ENCODE measurements at places on chromosomes 1 and 21.

DNA sequence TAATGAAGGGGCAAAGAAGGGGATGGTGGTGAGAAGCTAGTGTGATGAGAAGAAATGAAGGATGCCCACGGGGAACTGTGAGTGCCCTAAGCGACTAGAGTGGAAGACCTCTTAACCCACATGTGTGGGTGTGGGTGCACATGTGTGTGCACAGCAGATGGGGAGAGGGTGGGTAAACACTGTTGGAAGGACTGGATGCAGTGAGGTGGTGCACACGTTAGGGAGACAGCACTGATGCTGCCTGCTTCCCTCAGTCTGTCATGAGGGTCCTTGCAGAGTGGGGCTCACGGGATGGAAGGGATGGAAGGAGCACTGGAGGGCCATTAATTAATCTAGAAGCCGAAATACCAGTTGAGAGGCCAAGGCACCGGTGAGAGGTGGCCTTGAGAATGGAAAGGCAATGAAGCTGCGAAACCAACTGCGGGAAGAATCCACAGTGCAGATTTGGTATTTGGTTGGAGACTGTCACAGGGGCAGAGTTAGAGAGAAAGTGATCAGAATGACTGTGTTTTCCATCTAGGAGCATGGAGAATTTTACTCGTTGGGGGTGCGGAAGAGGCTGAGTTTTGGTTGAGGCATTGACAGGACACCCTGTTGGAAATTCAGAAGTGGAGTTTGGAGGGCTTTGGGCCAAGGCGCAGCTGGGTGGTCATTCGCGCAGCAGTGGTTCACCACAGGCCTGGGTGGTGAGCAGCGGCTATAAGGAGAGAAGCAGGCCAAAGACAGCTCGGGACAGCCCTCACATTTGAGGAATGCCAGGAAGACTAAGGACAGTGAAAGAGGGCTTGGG is 15.8 kb downstream of the RCSD1 start:
- no peak for DNase-seq

GRCh38 chr1:209485167-209485566 is 98.3 kb upstream of the CAMK1G start:
- no peak for DNase-seq

DNA sequence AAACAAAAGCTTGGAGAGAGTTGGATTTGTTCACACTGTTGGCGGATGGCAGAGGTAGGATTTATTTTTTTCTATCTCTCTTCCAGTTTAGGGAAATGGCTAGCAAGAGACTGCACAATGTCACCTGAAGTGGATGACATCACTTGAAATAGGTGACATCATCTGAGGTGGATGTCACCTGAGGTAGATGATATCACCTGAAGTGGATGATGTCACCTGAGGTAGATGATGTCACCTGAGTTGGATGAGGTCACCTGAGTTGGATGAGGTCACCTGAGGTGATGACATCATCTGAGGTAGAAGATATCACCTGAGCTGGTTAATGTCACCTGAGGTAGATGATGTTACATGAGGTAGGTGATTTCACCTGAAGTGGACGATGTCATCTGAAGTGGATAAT is 413.4 kb downstream of the DSCAM start:
- DNase-seq = no peak

DNA sequence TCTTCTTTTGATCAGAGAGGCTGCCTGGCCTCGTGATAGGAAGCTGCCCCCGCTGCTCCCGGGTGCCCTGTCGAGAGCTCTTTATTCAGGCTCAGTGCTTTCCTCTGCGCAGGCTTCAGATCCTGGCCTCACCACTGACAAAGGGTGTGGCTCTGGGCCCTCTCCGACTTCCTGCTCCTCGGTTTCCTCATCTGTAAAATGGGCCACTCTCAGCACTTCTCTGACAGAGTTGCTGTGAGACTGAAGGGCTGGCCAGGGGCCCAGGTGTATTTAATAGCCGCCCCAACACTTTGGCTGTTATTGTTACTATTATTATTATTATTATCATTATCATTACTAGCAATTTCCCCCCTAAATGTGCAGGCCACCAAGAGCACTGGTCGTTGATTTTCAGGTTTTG is 61.0 kb upstream of the EFHD2 start:
- DNase-seq = no peak

- no peak for DNase-seq
Observed at GRCh38 chr1:232435729-232436128, 194.2 kb downstream of the SIPA1L2 start.

DNA sequence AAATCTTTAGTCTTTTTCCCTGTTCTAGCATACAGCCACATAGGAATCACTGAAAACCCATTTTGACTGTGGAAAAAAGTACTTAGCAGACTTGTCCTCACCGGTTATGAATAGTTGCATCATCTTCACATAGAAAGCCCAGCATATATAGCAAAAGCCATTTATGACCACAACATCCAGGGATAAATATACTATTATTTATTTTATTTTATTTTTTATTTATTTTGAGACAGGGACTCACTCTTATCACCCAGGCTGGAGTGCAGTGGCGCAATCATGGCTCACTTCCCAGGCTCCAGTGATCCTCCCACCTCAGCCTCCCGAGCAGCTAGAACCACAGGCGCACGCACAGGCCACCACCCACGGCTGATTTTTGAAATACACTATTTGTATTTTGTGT is 175.3 kb downstream of the GALNT2 start:
- DNase-seq = no peak

DNA sequence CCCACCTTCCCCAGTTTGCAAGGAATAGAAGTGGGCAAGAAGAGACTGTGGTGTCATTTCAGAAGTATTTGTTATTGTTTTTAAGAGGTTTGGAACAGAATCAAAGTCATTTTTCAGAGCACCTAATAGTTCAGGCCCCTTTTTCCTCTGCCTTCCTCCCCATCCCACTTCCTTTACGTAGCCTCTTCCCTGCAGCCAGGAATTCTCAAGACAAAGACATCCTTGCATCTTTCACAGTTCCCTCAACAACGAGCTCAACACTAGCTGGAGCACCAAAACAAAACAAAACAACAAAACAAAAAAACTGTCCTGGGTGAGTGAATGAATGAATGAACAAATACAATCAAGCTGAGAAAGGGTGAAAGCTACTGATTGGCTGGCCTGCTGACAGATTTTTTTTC is 7.0 kb downstream of the PALMD start:
- no peak for DNase-seq

DNA sequence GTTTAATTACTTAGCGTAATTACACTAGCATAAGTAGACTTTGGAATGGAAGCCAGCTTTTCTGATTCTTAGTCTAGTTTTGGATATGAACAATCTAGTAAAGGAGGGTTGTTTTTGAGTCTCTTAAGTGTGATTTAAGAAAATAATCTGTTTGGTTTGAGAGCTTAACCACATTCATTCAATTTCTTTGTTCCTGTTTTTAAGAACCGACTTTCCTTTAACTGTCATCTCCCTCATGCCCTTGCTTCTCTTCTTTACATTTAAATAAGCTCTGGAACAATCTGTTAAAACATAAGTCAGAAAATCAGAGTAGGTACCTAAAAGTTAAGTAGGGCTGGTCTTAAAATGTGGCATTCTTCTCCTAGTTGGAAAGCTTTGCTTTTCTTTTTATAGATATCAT is 27.7 kb downstream of the CDC42 start:
- DNase-seq = no peak

GRCh38 chr1:3907621-3908165 is 7.6 kb upstream of the C1orf174 start:
- DNase-seq = no peak

DNA sequence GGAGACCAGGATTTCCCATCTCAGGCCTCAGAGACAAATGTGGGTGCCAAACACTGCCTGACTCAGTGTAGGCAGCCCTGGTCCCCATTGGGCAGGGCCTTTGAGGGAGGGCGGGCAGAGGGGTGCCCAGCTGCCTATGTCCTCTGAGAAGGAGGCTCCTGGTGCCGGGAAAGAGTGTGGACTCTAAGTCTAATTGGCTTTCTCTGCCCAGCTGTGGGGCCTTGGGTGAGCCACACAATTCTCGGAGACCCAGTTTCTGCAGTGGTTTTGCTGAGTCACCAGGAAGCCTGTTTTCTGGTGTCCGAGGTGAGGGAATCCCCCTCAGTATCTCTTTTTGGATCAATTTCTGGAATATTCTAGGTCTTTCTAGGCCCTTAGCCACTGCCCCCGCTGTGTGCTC is 35.3 kb upstream of the ACTL8 start:
- no peak for DNase-seq

GRCh38 chr1:241090798-241091197 is 266.2 kb downstream of the RGS7 start:
- no peak for DNase-seq

DNA sequence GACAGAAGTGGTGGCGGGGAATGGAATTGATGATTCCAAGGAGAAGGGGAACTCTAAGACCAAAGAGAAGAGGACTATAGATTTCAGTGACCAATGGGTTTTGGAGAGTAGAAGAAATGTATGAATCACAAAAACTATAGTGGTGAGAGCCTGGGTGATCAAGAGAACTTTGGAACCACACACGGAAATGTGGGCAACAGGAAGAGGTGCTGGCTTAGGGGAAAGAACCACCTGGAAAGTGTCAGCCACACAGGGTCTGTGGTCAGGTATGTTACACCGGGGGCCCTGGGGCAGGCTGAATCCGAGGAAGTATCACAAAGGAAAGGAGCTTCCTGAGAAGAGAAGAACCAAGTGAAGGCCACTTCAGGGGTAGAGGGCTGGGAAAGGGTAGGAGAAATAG is 11.5 kb upstream of the CHIA start:
- no peak for DNase-seq

GRCh38 chr1:219732814-219733491 is 120.0 kb upstream of the ZC3H11B start:
- DNase-seq = no peak

GRCh38 chr1:10575616-10576015 is 100.9 kb downstream of the PEX14 start:
- no peak for DNase-seq

GRCh38 chr21:20739421-20739820 is 258.8 kb upstream of the NCAM2 start:
- peak; percentile 12 for DNase-seq

DNA sequence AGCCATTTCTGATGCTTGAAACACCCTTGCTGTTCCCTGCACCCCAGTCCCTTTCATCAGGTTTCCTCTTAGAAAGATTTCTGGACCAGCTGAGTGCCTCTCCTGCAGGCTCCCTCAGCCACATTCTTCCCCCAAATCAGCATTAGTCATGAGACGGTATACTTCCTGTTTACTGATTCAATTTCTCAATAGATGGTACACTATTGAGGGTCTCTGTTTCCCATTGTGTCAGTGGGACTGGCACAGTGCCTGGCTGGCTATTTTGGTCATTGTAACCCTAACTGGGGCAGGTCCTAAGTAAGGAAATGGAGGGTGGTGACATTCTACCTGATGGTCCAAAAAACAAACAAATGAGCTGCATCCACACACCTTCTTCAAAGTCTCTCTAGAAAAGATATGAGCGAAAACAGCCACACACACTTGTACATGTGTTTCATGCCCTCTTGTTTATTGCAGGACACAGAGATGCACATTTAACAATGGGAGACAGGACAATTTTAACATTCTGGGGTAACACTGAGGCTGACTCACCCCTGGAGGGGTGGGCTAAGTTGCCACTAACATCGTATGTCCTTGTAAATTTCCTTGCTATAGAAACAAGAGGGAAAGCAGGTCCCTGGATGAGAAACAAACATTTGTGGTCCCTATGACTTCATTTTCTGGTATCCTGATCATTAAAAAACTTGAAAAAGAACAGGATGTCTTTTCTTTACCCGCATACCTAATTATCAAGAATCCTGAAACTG is 77.5 kb downstream of the RRAGC start:
- DNase-seq = no peak

- DNase-seq = no peak
Observed at GRCh38 chr21:29649406-29649814, 290.4 kb downstream of the GRIK1 start.

GRCh38 chr1:116537040-116537831 is 33.6 kb downstream of the CD58 start:
- no peak for DNase-seq

DNA sequence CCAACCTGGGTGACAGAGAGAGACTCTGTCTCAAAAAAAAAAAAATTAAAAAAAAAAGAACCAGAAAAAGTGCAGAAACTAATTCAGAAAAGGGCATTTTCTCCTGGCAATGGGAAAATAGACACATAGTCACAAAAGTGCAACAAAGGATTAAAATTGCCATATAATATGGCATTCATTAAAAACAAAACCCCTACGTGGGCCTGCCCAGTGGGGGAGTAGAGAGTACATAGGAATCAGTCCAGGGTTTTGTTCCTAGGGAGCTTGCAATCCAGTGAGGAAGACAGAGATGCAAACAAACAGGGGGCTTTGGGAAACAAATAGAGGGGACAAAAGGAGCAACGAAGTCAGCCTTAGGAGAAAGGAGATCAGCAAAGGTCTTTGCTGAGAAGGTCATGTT is 4.5 kb upstream of the TRABD2B start:
- no peak for DNase-seq

- no peak for DNase-seq
Observed at GRCh38 chr1:165463978-165464377, 19.1 kb upstream of the RXRG start.

GRCh38 chr1:154877370-154877974 is 7.4 kb upstream of the KCNN3 start:
- no peak for DNase-seq

DNA sequence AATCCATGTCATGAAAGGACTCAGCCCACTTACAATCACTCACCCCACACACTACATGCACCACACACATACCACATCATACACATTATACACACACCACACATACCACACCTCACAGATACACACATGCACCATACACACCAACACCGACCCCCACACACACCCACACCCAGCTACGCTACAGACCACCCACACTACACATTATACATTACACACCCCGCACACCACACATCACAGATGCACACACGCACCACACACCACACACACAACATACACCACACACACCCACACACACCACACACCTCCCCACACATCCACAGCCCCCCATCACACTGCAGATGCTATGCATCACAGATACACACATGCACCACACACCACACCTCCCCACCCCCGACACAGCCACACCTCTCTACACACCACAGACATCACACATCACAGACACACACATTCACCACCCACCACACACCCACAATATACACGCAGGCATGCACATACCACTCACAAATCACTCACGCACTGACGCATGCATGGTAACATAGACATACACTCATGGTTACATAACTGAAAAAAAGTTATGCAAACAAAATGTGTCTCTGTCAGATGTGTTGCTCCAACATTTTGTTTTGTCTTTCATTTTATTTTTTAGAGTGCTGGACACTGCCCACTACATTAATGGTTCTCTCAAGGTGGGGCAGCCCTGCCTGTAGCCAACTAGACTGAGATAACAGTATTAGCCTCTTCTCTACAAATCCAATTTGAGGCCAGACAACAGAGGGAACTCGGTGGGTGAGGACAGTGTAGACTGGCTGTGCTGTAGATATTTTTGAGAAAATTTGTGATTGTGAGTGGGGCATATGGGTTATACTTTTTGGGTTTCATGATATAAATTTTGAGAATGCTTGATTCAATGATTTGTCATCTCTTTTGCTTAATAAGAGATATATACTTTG is 15.2 kb upstream of the PGBD2 start:
- DNase-seq = no peak

All from HEK293T (cell line).